ENCODE measurements at places on chromosomes 12 and 14.

DNA sequence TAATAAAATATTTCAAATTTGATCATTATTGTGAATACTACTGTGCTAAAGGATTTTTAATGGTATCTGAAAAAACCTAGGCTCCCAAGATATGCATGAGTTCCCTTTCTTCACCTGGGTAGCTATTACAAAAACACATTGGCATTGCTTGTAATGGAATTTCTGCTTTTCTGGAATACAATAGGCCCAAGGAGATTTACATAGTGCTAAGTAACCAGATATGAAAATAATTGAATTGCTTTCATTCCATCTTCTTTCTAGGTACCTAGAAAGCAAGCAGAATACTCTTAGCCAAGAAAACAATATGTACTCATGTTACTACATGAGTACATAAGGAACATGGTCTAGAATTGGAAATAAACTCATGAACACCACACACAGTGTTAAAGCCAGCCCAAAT is 291.9 kb downstream of the KCNC2 start:
- DNase-seq = no peak

DNA sequence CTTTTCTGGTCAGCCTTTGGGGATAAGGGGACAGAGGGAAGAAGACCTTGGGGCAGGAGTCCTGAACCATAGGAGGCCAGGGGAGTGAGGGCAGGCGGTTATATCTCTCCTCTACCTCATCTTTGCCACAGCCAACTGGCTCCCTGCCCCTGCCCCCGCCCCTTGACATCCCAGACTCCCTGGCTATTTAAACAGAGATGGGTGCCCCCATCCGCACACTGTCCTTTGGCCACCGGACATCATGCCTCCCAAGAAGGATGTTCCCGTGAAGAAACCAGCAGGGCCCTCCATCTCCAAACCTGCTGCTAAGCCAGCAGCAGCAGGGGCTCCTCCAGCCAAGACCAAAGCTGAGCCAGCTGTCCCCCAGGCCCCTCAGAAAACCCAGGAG is 1.3 kb downstream of the MYL6B start:
- DNase-seq = no peak

DNA sequence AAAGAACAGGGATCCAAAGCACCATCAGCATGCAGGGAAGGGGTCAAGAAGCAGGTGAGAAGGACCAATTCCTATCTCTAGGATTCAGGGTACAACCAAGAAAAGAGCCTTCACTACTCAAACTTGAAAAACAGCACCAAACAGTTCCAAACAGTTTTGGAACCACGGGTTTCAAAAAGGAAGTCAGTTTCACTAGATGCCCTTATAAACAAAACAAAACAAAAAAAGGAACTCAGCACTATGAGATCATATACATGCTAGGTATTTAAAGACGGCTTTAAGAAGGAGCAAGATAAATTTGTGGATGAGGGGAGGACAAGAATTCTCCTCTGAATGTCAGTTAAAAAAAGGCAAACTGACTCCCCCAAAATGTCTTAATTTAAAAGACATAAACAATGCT is 6.0 kb downstream of the INSM2 start:
- DNase-seq = no peak

DNA sequence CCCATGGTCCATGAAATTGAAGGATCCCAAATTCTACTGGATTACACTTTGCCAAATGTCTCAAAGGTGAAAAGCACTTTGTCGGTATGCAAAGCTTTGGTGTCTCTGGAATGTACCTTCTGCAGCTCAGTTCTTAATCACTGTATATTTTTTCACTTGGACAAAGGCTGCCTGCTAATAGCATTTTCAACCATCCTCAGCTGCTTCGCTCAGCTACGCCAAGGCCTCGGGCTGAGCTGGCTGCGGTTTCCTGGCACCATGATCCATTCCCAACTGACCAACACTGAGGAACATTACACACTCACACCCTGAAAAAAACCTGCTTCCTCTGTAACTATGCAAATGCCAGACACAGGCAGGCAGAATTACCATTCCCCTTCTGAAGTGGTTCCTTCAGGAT is 335.2 kb downstream of the DPF3 start:
- no peak for DNase-seq

GRCh38 chr12:108313606-108314351 is 25.3 kb downstream of the CMKLR1 start:
- DNase-seq = no peak

GRCh38 chr12:81723361-81723760 is 35.8 kb downstream of the PPFIA2 start:
- no peak for DNase-seq

- DNase-seq = no peak
Observed at GRCh38 chr12:108630481-108631207, 3.0 kb downstream of the SELPLG start.

- DNase-seq = no peak
Observed at GRCh38 chr12:20601668-20602280, 93.4 kb upstream of the SLCO1C1 start.

- DNase-seq = no peak
Observed at GRCh38 chr14:45284802-45285201, 31.8 kb upstream of the MIS18BP1 start.

Data from naive thymus-derived CD8-positive, alpha-beta T cell (primary cell).